Stimulated activated CD8-positive, alpha-beta memory T cell treated with anti-CD3 and anti-CD28 coated beads, Interleukin-4, amount 100 ng/mL, for 24 hours (primary cell): ENCODE measurements at places on chromosomes 4 and X.

DNA sequence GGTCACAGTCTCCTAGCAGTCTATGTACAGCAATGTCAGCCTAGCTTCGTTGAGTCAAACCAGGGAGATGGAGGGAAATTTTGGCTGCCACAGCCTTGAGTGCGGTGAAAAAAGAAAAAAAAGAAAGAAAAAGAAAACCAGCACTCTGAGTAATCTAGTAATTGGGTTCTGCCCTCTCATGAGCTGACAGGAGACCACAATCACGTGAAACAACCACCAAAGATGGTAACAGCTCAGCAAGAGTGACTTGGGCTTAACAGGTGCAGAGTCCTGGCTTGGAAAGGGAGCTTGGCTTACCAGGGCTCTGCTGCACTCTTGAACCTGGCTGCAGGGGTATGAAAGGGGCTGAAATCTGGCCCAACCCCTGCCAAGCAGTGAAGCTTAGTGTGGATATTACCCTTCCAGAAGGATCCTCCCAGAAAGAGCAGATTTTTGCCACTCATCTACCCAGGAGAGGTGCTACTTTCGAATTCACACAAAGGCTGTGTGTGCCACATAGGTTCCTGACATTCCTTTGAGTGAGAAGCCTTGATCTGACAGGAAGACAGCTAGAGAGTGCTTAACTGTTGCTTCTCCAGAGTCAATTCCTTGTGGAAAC is 350.3 kb downstream of the PTTG2 start:
- peak; percentile 24 for DNase-seq

GRCh38 chr4:83552924-83553323 is 17.0 kb downstream of the GPAT3 start:
- no peak for DNase-seq

- DNase-seq, result no peak
Measured at GRCh38 chrX:48530736-48531135, 8.8 kb upstream of the TBC1D25 start.

DNA sequence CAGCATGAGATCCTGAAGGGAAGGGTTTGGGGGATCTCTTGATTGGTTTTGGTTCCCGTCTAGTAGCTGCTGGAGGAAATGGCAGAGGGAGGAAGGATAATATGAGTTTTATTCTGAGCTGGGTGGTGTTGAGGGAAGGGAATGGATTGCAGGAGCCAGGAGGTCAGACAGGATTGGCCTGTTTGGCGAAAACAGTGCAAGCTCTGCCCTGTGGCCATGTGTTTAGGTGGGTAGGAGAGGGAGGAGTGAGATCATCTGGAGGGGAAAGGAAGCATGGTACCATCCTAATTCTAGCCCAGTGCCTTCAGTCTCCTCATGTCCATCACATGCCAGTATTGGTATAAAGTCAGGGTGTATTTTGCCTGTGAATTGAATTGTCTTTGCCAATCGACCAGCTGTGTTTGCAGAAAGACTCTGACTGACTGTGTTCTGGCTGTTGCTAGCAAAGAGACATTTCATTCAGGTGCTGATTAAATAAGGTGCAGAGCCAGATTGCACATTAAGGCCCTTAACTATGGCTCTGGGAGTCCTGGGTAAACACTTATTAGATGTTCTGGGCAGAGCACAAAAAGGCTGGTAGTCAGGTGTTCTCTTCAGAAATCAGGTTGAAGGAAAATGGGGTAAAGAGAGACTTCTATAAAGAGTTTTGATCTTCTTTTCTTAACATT is 10.0 kb downstream of the TMEM164 start:
- no peak for DNase-seq

DNA sequence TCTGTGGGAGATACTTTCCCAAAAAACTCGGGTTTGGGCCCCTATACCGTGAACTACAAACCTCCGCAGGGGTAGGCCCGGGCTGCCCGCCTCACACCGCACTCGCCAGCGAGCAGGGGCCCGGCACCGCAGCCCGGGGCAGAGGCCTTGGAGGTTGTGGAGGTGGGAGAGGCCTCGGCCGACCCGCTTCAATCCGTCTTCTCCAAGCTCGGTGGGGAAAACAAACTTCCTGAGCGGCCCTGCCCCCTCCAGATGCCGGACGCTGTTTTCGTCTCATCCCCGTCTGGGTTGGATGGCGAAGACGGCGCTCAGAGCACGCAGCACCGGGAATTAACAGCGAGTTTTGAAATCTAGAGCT is 442 bp upstream of the MCUB start:
- peak; percentile 16 for DNase-seq

DNA sequence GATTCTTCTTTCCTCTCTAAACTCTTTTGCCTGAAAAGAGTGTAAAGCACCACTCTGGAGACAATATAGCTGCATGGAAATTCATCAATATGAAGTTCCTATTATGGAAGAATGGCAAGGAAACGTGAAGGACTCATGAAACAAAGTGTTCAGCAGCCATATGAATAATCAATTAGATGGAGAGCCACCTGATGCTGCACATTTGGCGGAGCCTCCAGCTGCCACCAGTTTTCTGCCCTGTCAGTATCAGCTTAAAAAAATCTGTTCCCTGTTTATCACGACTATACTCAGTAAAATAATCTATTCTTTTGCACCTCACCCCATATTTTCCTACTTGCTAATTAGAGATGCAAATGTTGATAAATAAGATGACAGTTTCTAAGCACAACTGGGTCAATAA is 276.0 kb downstream of the UNC5C start:
- DNase-seq, result no peak

DNA sequence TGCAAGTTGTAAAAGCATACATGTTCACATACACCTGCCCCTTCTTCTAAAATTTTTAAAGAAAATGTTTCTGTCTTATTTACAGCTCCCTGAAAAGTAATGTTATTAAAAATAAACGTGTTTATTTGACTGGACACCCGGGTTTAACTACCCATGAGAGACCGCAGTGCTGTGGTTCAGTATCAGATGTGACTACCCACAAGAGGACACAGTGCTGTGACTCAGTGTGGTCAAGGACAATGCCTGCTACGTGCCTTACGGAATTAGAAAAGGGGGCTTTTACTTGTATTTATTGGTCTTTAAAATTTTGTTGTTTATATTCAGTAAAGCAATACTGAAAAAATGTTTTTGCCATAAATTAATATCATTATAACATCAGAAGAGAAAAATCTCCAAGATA is 641.4 kb downstream of the TRIML1 start:
- DNase-seq, result no peak

- no peak for DNase-seq
Measured at GRCh38 chrX:113929004-113929403, 654.9 kb upstream of the HTR2C start.

DNA sequence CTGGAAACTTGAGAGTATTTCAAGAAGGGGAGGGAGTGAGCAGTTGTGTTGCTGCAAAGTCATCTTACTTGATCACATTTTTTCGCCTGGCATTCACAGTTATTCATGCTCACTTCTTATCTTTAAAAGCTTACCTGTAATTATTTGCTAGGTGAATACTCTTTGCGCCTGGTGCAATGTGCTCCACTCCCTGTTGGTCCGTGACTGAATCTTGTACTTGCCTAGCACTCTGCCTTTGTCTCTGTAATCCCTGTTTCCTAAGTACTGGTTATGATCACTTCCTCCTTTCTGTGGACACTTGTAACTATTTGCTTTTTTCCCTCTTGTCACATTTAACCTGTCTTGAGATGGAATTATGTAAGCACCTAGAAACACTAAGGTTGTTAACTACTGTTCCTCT is 5.8 kb downstream of the BMP2K start:
- no peak for DNase-seq

- no peak for DNase-seq
Measured at GRCh38 chr4:87589531-87589930, 18.8 kb upstream of the DSPP start.

GRCh38 chr4:47913861-47914219 is 543 bp downstream of the NFXL1 start:
- peak; percentile 14 for DNase-seq

DNA sequence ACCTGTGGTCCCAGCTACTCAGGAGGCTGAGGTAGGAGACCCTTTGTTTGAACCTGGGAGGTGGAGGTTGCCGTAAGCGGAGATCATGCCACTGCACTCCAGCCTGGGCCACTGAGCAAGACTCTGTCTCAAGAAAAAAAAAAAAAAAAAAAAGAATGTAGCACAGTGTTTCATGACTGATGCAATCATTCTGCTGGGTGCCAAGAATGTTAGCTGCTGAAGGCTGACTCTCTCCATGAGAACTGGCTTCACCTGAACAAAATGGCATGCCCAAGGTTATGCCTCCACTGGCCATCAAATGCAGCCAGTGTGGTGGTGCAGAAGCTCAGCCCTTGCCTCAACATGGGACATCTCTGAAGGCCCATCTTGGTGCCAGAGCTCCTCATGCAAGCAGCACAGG is 412.1 kb downstream of the ADAM29 start:
- DNase-seq, result no peak

GRCh38 chr4:88803600-88804096 is 106.0 kb upstream of the NAP1L5 start:
- no peak for DNase-seq

DNA sequence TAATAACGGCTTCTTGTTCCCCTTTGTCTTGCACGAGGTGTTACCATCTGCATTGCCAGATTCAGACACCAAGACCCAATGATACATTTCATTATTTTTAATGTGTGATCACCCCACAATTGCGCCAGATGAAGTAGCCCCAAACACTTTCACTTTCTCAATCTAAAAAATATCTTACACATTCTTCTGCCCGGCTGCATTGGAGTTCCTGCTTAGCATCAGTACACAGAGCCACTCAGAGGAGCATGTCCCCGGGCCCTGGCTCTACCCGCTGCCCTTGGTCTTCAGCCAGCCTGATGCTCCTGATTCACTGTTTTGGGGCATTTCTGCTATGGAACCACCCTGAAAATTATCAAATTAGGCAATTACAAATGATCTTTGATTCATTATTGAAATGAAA is 66.0 kb upstream of the TENM3 start:
- DNase-seq, result no peak

GRCh38 chr4:57109847-57110639 is at the start of gene IGFBP7:
Gene IGFBP7 (minus strand): TSS chr4:57110385. CDS start chr4:57110351, 34 bp downstream.
- no peak for DNase-seq

GRCh38 chrX:154457491-154458115 is 478 bp upstream of the PLXNA3 start:
- DNase-seq, result no peak

- DNase-seq, result no peak
Measured at GRCh38 chr4:119785963-119786362, 157.4 kb upstream of the PDE5A start.

- no peak for DNase-seq
Measured at GRCh38 chrX:118631586-118631985, 95.8 kb upstream of the IL13RA1 start.

DNA sequence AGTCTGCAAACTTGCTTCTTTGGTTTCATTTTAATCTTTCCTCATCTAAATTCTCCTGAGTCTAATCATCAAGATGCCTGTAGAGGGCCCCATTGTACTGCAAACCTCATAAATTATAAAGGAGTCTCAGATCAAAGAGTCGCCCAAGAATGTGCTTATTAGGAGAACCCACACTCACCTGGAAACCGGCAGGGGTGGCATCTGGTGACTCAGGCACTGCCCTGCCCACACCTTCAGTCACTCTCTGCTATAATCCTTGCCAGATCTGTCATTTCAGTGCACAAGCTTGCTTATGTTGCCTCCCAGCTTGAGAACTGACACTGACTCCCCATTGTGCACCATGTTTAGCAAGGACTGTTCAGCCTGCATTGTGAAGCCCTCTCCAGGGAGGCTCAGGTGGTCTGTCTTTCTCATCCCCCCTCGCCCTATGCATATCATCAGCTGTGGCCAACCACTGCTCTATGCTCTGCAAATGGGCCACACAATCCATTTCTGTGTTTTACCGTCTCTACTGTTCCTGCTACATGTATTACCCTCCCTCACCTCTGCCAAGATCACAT is 12.4 kb downstream of the EPGN start:
- no peak for DNase-seq

DNA sequence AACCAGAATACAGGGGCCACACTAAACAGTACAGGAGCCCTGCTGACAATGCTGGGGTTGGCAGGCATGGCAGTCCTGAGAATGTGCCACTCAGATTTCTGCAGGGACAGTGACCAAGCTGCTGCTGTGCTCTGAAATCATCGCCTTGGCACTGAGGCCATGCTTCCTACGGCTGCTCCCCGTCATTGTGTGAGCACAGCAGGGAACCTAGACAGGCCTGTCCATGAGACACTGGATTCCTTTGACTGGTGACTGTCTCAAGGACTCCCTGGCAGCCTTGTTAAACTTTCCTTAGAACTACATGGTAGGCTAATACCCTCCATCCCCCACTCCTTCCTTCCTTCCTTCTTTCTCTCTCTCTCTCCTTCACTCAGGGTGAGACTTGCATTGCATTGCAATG is 111.4 kb downstream of the LUZP4 start:
- no peak for DNase-seq

DNA sequence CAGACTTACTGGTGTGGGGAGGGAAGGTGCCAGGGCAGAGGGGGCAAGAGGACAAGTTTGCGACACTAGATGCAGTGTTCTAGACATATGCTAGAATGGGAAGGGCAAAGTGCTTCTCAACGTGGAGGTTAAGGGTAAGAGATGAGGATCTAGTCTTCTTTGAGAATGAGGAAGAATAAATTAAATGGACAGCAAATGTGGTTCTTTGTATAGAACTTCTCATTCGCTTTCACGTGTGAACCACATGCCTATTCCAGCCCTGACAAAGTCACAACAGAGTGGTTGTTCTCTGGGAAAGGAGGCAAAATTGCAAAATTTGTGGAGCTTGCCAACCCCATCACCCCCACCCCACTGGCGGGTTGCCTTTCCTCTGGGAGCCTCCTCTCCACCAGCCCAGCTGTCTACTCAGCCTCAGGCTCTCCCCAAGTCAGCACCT is 1.5 kb upstream of the ANXA5 start:
- no peak for DNase-seq

GRCh38 chr4:5300283-5300682 is 249.0 kb downstream of the STK32B start:
- no peak for DNase-seq

- no peak for DNase-seq
Measured at GRCh38 chrX:3603026-3603661, 110.3 kb downstream of the PRKX start.

DNA sequence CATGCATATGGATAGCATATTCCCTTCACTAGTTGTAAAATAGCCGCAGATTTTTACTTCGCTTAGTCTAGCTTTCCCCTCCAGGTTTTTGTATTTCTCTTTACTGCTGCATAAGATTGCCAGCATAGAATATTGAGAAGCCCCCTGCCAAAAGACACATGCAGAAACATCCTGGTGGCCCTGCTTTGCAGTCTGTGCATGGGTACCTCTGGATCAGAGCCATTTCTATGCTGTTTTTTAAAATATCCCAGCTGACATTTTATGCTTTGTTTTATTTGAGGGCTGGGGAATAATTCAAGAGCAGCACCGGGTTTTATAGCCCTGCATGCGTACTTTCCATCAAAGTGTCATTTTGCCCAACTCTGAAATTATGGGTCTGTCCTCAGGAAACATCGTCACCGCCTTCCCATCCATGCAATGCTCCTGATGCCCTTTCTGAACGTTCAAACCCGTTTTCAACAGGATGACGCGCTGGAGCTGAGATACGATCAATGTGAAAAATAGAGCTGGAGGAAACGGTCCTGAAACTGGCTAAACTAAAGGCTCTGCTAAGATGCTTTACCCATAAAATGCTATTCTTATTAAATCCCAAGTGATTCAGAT is 314.3 kb downstream of the EVC2 start:
- DNase-seq, result no peak
